RPMI7951 (cell line): ENCODE measurements at places on chromosomes 6 and 20. TPM values are rescaled to one million over a fixed set of nuclear protein-coding genes. Genes with fewer than 3 reads are reported as not detected.

DNA sequence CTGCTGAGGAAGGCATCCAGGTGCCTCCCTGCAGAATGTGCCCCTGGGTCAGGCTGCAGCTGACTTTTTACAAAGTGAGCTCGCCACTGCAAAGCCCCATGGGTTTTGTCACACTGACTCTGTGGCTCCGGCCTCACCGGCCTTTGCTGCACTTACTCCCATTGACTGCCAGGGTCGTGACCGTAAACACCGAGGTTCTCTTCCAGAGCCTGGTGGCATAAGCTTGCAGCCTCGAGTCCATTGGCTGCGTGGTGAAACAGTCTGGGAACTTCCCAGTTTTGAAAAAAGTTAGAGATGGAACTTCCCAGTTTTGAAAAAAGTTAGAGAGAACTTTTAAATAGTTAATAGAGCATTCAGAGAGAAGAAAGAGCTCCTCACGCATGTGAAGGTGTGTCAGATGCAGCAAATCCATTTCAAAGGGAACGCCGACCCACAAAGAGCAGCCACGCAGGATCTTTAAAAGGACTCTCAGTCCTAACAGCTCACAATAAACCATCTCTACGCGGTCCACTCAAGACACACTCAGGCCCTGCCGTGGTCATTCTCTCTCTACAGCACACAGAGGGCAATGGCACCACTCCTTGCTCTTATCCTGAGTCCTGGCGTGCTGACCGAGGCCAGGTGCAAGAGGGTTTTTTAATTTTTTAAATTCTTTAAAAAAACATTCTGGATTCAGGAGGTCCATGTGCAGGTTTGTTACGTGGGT, 12.8 kb downstream of the RAMACL start:
- DNase-seq, result no peak

- DNase-seq, result no peak
Observed at GRCh38 chr20:47857187-47857568, 71.9 kb upstream of the SULF2 start.

- DNase-seq, result peak; percentile 14
Observed at GRCh38 chr6:55704421-55704820, 125.4 kb upstream of the HMGCLL1 start.

GRCh38 chr6:14715076-14715475, 530.8 kb upstream of the JARID2 start:
- no peak for DNase-seq

GRCh38 chr6:88823998-88824397, 139.4 kb downstream of the RNGTT start:
- DNase-seq, result no peak

DNA sequence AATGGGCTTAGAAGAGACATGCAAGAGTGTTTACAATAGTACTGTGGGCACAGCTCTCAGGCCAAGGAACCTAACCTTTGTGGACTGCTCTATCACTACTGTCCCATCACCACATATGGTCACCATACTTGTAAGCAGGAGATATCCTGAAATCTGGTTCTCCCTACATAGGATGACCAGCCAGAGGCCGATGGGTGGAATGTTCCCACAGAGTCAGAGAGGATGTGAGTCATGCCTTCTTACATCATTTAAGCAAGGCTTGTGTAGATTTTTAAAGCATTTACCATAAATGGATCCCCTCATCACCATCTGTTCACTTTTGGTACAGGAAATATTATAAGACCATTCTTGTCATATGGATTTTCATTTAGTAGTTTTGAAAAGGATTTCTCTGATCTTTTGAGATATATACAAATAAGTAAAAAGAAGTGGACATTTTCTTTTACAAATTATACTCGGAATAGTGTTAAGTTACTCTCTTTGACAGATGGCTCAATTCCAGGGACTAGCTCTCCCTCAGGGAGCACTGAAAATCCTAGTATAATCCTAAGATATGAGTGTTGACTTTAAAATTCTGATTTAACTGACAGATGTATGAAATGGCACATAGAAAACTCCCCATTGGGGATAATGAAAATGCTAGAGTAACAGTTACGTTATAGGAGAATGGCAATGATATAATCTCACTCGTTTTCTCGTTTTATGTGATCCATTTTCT, 6.6 kb downstream of the HTR1B start:
- peak; percentile 100 for DNase-seq

DNA sequence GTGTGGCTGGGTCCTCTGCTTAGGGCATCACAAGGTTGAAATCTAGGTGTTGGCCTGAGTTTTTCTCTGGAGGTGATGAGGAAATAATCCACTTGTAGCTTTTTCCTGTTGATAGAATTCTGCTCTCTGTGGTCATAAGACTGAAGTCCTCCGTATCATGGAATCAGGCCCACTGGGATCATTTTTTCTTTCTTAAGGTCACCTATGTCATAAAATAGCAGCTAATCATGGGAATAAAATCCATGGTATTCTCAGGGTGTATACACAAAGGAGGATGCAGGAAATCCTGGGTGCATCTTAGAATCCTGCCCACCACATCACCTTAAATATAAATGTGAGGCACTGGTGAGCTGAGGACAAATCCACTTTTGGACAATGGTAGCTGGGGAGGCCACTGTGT, 72.7 kb downstream of the PRDM1 start:
- DNase-seq, result no peak

Gene AVP
- not detected in 2 replicates for total RNA-seq

GRCh38 chr6:8335381-8335780, 100.0 kb downstream of the SLC35B3 start:
- DNase-seq, result no peak

GRCh38 chr6:38591439-38591838, 48.3 kb downstream of the BTBD9 start:
- DNase-seq, result no peak

- DNase-seq, result no peak
Observed at GRCh38 chr6:92667843-92668242, 751.5 kb downstream of the EPHA7 start.

DNA sequence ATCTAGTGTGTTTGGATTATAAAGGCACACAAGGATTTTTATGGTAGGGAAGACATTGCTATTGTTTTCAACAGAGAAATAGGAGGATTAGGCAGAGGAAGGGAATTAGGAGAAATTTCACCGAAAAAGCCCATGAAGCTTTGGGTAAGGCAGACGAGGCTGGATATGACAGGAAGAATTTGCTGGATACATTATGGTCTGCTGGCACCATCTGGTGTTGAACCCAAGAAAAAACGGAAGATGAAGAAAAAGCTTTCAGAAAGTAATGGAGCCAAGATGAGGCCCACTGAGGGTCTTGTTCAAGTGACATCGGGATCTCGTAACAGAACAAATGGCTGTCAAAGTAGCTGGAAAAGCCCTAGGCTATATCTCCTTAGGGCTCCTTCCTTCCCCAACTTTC, 56.5 kb downstream of the OR2J2 start:
- no peak for DNase-seq

DNA sequence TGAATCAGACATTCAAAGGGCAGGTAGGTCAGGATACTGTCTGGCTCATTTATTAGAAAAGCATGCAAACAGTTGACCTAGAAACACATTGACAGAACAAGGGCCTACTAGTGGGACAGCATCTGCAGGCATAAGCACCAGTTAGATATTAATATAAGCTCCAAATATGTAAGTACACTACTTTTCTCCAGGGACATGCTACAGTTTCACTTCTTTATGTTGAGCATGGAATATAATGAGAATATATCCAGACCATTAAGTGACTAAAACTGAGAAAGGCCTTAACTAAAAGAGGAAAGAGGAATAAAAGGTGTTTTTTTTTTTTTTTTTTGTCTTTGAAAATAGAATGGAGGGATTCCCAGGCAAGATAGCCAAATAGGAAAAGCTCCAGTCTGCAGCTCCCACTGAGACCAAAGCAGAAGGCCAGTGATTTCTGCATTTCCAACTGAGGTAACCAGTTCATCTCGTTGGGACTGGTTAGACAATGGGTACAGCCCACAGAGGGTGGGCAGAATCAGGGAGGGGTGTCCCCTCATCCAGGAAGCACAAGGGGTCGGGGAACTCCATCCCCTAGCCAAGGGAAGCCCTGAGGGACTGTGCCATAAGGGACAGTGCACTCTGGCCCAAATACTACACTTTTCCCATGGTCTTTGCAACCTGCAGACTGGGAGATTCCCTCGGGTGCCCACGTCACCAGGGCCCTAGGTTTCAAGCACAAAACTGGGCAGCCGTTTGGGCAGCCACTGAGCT, 251.6 kb downstream of the PHF3 start:
- no peak for DNase-seq

- no peak for DNase-seq
Observed at GRCh38 chr6:147503587-147503986, 4.9 kb upstream of the SAMD5 start.

Gene GPLD1
- not detected in 2 replicates for total RNA-seq

GRCh38 chr20:10313701-10314100, 95.1 kb downstream of the SNAP25 start:
- DNase-seq, result no peak

Gene UBE2C
- total RNA-seq, result 606 and 673 TPM in 2 replicates

DNA sequence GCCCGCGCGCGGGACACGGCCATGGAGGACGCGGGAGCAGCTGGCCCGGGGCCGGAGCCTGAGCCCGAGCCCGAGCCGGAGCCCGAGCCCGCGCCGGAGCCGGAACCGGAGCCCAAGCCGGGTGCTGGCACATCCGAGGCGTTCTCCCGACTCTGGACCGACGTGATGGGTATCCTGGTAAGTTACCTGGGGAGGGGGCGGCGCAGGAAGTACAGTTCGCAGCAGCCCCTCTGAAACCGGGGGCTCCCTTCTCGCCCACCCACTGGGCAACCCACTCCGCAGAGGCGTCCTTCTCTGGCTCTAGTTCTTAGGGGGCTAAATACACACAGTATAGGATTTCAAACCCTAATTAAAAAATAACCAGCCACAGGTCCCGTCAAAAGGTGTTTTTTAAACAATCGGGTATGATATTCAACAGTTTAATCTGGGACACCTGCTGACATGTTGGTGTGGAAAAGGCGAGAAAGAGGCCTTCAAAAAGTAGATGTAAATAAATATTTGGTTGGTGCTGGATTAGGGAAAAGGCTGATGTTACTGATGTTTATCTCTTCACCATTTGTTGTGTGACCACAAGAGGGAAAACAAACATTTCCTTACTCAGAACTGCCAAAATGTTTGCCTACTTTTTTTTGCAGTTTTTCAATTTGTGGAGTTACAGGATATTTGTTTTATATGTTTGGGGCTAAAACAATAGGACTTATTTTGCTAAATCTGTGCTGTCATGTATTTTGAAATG, 577 bp downstream of the SASH1 start:
- DNase-seq, result no peak

DNA sequence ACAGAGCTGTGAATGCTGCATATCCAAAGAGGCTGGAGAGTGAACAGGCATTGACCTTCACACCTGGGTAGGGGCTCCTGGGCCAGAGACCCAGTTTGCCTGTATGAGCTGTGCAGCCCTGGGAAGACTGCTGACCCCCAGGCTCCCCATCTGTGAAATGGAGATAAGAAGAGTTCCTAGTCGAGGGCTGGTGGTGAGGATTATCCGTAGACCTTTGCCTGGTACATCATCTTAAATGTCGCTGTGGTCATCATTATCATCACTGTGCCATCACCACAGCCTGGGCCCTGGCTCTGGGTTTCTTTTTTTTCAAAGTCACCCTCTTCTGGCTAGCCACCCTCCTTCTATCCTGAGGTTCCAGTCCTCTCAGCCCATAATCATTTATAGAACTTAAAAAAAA, 12.0 kb downstream of the AGPAT4 start:
- no peak for DNase-seq

GRCh38 chr6:9437836-9438235, 977.0 kb downstream of the TFAP2A start:
- DNase-seq, result no peak

Gene ADAM33
- total RNA-seq, result 3.0 and 3.6 TPM in 2 replicates

Gene PEX7
- 9.7 and 17.1 TPM in 2 replicates for total RNA-seq

Gene SYTL3
- total RNA-seq, result 4.1 and 6.2 TPM in 2 replicates

Gene C6orf118
- total RNA-seq, result not detected in 2 replicates

DNA sequence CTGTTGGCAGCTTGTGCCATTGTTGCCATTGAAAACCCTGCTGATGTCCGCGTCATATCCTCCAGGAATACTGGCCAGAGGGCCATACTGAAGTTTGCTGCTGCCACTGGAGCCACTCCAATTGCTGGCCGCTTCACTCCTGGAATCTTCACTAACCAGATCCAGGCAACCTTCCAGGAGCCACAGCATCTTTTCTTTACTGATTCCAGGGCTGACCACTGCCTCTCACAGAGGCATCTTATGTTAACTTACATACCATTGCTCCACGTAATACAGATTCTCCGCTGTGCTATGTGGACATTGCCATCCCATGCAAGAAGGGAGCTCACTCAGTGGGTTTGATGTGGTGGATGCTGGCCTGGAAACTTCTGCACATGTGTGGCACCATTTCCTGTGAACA, 221.8 kb upstream of the FAM83B start:
- DNase-seq, result peak; percentile 77

DNA sequence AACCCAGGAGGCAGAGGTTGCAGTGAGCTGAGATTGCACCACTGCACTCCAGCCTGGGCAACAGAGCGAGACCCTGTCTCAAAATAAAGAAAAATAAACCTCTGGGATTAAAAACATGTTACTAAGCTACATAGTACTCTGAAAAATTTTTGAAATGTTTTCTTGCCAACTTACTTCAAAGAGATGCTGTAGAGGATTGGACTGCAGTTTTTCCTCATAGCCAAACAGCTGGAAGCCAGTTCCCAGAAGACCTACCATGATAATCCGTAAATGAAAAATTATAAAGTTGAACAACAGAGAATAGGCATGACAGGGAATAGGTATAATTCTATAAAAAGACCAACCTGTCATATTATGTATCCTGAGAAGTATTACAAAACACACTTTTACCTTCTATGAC, 48.0 kb downstream of the RARS2 start:
- DNase-seq, result no peak

DNA sequence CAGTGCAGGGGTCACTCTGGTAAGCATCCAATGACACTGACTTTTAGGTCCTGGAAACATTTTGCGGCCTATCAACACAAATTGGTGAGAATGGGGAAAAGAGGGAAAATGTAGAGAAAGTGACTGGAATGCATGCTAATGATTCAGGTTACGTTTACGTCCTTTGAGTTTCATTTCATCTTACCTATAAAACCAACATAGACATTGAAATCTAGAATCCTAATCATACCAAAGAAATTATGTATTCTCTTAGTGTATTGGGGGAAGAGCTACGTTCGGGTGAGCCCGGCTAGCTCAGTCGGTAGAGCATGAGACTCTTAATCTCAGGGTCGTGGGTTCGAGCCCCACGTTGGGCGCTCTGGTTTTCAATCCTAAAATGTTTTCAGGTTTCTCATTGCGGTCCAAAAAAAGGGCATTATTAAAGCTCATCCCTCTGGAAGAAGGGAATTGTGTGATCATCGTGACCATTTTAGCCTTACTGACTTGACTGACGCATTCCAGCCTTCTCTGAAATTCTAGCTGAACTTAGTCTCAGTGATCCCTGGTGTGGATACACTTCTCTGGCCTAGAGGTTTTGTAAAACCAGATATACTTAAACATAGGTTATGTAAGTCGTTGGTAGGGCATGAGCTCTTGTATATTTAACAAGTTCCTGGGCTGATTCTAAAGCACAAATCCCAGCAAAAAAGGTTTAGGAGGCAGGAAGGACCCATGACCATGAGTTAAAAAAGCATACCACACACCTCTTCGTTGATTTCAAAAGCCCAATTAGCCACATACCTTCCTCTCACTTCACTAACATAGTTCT, 18.3 kb downstream of the HMGN4 start:
- peak; percentile 88 for DNase-seq

GRCh38 chr6:162921062-162921461, 193.3 kb downstream of the PACRG start:
- no peak for DNase-seq

- DNase-seq, result no peak
Observed at GRCh38 chr6:114187563-114187962, 155.3 kb downstream of the HS3ST5 start.

Gene SAMD3
- 0.96 and 1.2 TPM in 2 replicates for total RNA-seq

- no peak for DNase-seq
Observed at GRCh38 chr6:26257272-26257671, 107.7 kb upstream of the BTN3A2 start.

Gene COL20A1
- not detected in 2 replicates for total RNA-seq

Gene HS3ST5
- not detected in 2 replicates for total RNA-seq
